Activated T-cell treated with anti-CD3 and anti-CD28 coated beads, Interleukin-2, amount 50 U/mL, for 72 hours (primary cell): ENCODE measurements at places on chromosomes 1 and 21. TPM values are rescaled to one million over a fixed set of nuclear protein-coding genes. Genes with fewer than 3 reads are reported as not detected.

Gene KCNT2
- not detected for total RNA-seq

DNA sequence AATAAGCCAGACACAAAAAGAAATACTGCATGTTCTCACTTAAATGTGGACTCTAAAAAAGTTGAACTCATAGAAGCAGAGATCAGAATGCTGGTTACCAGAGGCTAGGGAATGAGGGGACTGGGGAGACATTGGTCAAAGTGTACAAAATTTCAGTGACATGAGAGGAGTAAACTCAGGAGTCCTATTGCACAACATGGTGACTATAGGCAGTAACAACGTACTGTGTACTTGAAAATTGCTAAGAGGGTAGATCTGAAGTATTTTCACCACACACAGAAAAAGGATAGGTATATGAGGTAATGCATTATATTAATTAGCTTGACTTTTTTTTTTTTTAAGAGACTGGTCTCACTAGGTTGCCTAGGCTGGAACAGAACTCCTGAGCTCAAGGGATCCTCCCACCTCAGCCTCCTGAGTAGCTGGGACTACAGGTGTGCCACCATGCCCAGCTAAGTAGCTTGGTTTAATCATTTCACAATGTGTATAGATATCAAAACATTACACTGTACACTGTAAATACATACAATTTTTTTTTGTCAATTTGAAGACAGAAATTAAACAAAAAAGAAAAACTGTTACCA is 7.4 kb downstream of the ZNF496 start:
- no peak for DNase-seq

DNA sequence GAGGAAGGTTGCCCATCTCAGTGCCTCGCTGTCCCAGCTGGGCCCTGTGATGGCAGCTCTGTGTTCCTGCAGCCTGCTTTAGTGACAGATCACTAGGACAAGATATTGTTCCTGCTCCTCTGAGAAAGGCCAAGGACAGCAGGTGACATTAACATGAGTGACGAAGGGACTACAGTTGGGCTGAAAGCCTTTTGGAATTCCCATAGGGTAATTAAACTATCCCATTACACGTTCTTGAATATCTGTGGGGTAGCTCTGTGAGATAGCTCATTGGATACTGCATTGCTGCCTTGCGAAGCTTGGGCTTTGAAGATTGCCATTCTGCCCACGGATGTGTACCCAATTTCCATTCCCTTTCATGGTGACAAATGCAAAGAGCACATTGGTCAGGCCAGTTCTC is 78.2 kb upstream of the COA6 start:
- DNase-seq = no peak

- DNase-seq = peak; percentile 90
Measured at GRCh38 chr1:6245086-6245868, 1.3 kb downstream of the HES3 start.

Gene TNNI3K
- total RNA-seq = not detected

Gene MFSD2A
- 9.5 TPM for total RNA-seq

GRCh38 chr1:9705337-9706093 is 54.0 kb downstream of the PIK3CD start:
- no peak for DNase-seq

DNA sequence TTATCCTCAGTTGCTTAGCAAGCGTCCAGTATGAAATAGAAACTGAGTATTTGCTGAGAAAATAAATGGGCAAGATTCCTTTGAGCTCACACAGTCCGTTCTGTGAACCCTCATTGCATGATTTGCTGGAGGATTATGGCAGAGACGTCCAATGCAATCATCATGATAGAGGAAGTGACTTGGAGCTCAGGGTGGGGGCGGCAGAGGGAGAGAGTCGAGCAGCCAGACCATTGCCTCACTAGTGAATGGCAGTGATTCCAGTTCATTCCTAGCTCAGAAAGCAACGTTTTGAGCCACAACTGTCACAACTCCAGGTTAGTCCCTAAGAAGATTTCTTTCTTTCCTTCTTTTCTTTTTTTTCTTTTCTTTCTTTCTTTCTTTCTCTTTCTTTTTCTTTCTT is 27.5 kb upstream of the COL9A2 start:
- peak; percentile 18 for DNase-seq

Gene IGSF3
- 3.3 TPM for total RNA-seq

DNA sequence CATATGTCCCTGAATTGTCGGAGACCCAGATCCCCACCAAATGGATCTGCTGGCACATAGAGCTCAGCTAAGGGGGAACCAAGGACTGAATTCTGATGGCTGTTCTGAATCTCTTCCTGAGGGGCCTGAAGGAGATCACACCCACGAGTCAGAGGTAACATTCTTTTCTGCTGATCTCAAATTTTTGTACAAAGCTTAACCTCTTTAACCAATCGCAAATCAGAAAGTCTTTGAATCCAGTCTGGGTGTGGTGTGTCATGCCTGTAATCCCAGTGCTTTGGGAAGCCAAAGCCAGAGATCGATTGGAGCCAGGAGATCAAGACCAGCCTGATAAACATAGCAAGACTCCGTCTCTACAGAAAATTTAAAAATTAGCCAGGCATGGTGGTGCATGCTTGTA is 62.8 kb upstream of the PRRC2C start:
- no peak for DNase-seq

DNA sequence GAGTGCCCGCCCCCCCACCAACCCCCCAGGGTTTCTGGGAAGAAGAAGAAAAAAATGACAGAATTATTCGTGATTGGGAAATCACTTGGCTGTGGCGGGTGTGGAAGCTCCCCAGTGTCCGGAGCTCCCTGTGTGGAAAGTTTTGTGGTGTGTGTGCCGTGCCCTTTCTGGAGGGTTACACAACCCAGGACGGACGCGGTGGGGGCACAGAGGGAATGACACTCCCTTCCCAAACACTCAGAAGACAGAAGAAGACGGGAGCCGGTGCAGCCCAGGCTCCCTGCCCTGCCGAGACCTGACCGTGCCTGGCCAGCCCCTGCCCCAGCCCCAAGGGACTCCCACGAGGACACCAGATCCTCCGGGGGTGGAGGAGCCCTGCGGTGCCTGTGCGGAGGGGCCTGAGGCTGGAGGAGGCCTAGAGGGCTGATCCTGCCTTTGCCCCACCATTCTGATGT is 33.0 kb upstream of the ADARB1 start:
- no peak for DNase-seq

DNA sequence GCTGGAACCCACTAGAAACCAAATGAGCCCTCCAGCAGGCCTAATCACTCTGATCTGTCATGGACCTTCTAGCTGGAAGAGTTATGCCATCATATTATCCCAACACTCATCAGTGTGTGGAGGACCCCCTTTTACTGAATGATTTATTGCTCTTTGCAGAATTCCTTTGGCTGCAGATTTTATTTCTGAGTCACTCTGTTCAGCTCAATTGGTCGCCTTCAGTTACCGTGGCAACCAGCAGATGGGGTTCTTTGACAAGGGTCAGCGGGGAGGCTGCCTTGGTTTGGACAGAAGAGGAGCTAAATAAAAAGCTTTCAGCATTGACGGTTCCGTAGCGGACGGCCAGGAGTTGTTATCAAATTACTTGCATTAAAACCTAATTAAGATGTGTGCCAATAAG is 220.1 kb downstream of the SDCCAG8 start:
- no peak for DNase-seq

Gene PPM1J
- 1.2 TPM for total RNA-seq

Gene CCT3
- 183 TPM for total RNA-seq

- DNase-seq = no peak
Measured at GRCh38 chr1:119302011-119302410, 66.6 kb upstream of the HAO2 start.

Gene CRTC2
- total RNA-seq = 121 TPM

DNA sequence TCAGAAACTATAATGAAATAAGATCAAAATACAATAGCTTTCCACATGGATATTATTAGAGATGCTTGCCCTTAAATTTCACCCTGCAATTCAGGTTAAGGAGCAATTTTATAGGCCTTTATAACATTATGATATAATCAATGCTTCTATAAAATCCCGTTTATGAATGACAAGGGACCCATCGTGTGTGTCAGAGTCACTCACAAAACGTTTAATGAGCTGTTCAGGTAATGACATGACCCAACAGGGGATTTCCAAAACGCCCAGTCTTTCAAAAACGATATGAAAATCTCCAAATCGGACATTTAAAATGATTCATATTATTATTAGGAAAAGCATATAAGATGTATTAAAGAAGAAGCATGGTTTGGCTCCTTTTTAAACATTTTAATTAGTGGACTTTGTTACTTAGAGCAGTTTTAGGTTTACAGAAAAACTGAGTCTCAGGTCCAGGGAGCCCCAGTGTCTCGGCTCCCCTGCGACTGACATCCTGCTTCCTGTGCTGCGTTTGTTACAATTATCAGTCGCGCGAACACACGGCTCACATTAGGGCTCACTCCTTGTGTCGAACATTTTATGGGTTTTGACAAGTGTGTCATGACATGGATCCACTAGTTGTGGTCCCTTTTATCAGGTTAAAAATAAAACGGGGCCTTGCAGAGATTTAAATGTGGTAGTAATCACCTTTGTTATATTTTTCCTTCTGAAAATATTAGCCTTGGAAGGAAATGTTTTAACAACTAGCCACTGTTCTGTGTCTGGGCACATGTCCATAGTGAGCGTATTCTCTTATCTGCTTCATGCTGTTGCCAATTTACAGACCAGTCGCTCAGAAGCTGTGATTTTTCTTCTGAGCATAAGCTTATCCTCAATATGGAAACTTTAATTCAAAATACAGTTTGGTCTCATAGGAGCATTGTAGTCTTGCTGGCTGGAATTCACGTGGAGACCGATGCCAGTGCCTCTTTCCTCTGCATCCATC is 52.0 kb upstream of the POFUT2 start:
- DNase-seq = no peak

DNA sequence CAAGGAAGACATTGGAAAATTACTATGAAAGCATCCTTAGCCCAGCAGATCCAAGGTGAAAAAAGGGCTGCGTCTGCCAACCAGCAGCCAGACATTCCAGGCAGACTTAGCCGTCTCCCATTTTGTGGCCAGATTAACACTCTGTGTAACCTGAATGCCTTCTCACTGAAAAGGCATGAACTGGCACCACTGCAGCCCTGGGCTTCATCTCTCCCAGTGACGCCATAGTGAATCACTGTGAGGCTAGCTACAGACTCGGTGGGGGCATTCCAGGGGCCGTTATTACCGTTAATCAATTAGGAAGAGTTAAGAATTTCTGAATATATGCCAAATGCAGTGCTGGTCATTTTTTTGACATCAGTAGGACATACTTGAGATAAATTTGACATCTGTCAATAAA is 627.4 kb downstream of the LMO4 start:
- DNase-seq = no peak
